ENCODE measurements at places on chromosomes 1 and 21. TPM values are rescaled to one million over a fixed set of nuclear protein-coding genes. Genes with fewer than 3 reads are reported as not detected.

- no peaks in the 10 kb centered on the region for H3K4me1 ChIP-seq
- no peak overlapping the region for H3K4me3 ChIP-seq
- H3K27ac ChIP-seq: no peak overlapping the region
Observed at GRCh38 chr1:175081983-175082382, 14.3 kb downstream of the TNN start.

DNA sequence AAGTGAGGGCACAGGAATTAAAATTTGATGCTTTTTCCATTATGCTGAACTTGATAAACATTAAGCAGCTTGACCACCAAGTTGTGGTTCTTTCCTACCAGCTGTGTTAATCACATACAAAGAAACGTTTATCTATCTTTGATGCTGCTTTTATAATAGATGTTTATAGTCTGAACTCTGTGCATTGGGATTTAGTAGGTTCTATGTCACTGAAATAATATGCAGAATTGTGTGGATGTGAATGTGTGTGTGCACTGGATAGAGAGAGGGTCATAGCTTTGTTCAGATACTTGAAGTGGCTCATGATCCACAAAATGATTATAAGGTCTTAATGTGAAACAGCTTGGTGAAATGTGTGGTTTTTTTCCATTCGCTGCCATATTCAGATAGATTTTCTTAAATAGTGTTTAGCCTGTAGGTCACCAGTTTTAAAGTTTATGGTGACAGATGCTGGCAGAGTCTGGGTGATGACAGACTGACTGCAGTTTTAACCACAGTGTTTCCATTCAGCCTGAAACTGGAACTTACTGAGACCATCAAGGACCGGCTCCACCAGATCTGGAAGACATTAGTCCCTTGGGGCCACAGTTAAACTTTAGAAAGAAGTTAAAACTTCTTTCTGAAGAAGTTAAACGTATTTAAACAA lies 10.2 kb downstream of the DDI2 start:
- H3K36me3 ChIP-seq: peaks cover 4% of the 10 kb centered on the region
- peaks cover 8% of the 10 kb centered on the region for H3K4me1 ChIP-seq
- H3K27me3 ChIP-seq: no peaks in the 10 kb centered on the region
- no peak overlapping the region for H3K4me3 ChIP-seq

GRCh38 chr1:55304229-55304740 lies 89.1 kb upstream of the USP24 start:
- H3K4me3 ChIP-seq: no peak overlapping the region
- H3K4me1 ChIP-seq: no peaks in the 10 kb centered on the region
- no peak overlapping the region for H3K27ac ChIP-seq
- H3K36me3 ChIP-seq: no peaks in the 10 kb centered on the region
- H3K27me3 ChIP-seq: no peaks in the 10 kb centered on the region
- DNase-seq: no peak

DNA sequence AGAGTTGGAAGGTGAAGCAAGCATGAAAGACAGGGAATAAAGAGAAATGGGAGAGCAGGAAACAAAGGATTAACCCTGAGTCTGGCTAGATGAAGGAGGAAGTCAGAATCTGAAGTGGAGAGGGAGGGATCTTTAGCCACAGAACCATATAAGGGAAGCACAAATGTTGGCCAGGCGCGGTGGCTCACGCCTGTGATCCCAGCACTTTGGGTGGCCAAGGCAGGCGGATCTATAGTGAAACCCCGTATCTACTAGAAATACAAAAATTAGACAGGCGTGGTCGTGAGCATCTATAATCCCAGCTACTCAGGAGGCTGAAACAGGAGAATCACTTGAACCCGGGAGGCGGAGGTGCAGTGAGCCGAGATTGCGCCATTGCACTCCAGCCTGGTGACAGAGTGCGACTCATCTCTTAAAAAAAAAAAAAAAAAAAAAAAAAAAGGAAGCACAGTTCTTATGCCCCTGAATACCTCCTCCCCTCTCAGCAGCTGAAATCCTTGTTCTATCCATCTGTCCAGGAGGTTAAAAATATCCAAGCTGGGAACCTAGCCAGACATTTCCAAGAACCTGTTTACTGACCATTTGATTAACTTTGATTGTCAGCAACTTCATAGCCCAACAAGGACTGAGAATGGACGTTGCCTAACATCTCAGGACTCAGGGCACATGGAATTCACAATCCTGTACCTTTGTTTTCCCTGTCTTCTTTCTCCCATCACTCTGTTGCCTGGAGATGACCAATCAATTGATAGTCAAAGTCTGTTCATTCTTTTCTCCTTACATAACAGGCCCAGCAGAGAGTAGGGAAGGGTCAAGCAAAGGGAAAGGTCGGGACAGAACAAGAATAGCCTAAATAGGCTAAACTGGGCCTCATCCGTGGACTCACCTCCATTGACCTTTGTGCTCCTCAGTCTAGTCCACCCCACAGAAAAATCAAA lies 10.6 kb downstream of the TXNIP start:
- H3K27me3 ChIP-seq: no peaks in the 10 kb centered on the region
- peak; percentile 51 for DNase-seq
- peaks cover 12% of the 10 kb centered on the region for H3K4me1 ChIP-seq
- H3K4me3 ChIP-seq: no peak overlapping the region
- H3K27ac ChIP-seq: peak overlapping the region; percentile 97
- no peaks in the 10 kb centered on the region for H3K36me3 ChIP-seq

TESK2 gene
- 19.2 TPM for total RNA-seq

WDR64 gene
- not detected for total RNA-seq

DNA sequence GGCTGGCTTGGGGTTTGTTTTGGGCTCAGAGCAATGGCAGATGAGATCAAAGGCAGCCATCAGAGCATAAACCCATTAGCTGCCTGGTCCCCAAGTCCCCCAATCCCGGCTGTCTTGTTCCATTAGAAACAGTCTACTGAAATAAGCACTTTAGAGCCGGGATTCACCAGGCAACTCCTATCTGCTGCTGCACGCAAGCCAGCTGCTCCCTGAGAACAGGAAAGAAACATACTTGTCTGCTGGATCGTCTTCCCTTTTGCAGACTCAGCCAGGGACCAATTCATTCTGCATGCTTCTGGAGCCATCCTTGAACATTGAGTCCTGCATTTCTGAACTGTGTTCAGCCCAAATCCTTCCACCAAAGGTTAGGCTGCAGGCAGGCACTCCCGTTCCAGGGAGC lies 21.8 kb downstream of the RXRG start:
- no peaks in the 10 kb centered on the region for H3K4me1 ChIP-seq
- H3K27me3 ChIP-seq: no peaks in the 10 kb centered on the region
- no peak overlapping the region for H3K4me3 ChIP-seq
- H3K27ac ChIP-seq: no peak overlapping the region
- H3K36me3 ChIP-seq: no peaks in the 10 kb centered on the region

DNA sequence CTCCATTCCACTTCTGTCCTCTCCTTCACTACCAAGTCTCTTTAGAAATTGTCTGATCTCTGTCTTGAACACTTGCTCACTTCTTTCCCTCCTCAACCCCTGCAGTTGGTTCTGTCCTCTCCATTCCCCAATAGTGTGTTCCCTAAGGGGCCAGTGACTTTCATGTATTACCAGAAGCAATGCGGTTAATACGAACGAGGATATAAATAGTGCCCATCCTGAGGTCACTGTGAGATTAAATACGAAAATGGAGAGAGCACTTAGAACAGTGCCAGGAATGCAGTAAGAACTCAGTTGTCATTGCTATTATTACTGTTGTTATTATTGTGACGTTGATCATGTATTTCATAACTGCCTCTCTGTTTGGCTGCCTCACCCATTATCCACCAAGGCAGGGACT lies 53.0 kb upstream of the ARTN start:
- no peak overlapping the region for H3K27ac ChIP-seq
- no peak overlapping the region for H3K4me3 ChIP-seq
- H3K27me3 ChIP-seq: no peaks in the 10 kb centered on the region
- no peak for DNase-seq
- H3K36me3 ChIP-seq: no peaks in the 10 kb centered on the region

SLC45A1 gene
- 3.6 TPM for total RNA-seq

CYP4B1 gene
- total RNA-seq: 58.4 TPM

GRCh38 chr1:22884806-22885530 lies 87.7 kb downstream of the LACTBL1 start:
- H3K4me1 ChIP-seq: no peaks in the 10 kb centered on the region
- no peaks in the 10 kb centered on the region for H3K27me3 ChIP-seq
- no peaks in the 10 kb centered on the region for H3K36me3 ChIP-seq
- no peak overlapping the region for H3K27ac ChIP-seq
- DNase-seq: no peak

DNA sequence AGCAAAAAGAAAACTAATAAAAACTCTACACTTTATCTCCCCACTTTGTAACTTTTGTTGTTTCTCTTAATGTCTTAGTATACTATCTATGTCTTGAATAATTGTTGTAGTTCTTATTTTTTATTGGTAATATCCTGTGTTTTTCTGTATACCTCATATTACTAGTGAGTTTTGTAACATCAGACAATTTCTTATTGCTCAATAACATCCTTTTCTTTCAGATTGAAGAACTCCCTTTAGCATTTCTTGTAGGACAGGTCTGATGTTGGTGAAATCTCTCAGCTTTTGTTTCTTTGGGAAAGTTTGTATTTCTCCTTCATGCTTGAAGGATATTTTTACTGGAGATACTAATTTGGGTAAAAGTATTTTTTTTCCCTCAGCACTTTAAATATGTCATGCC lies 79.8 kb upstream of the LRRC8B start:
- no peaks in the 10 kb centered on the region for H3K27me3 ChIP-seq
- H3K27ac ChIP-seq: no peak overlapping the region
- no peak for DNase-seq
- H3K4me1 ChIP-seq: no peaks in the 10 kb centered on the region
- H3K4me3 ChIP-seq: no peak overlapping the region

GRCh38 chr1:245166471-245166885 lies 11.7 kb downstream of the KIF26B start:
- H3K4me1 ChIP-seq: no peaks in the 10 kb centered on the region
- no peak overlapping the region for H3K27ac ChIP-seq
- DNase-seq: no peak
- H3K36me3 ChIP-seq: no peaks in the 10 kb centered on the region
- H3K27me3 ChIP-seq: no peaks in the 10 kb centered on the region
- H3K4me3 ChIP-seq: peak overlapping the region; percentile 12

Data from breast epithelium (tissue), 4 donors.